ENCODE measurements at places on chromosomes 6 and 20.

GRCh38 chr6:155121699-155122098 is 126.6 kb downstream of the TIAM2 start:
- DNase-seq, result no peak

DNA sequence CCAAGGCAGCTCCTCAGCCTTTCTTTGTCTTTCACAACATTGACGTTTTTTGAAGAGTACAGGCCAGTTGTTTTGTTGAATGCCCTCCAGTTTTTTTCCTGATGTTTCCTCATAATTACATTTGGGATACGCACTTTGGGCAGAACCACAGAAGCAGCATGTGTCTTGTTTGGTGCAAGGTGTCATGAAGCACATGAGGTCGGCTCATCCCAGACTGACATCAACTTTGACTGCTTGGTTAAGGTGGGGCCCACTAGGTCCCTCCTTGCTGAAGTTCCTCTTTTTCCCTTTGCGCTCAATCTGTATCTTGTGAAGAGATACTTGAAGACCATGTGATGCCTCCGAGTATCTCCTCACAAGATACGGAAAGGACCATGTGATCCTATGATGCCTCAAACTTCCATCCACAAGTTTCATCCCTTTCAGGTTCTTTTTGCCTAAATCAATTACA is 10.5 kb downstream of the SNAI1 start:
- DNase-seq, result no peak

- DNase-seq, result no peak
Measured at GRCh38 chr6:14375930-14376329, 258.4 kb downstream of the CD83 start.

- DNase-seq, result no peak
Measured at GRCh38 chr6:139099984-139100383, 34.9 kb upstream of the HECA start.

DNA sequence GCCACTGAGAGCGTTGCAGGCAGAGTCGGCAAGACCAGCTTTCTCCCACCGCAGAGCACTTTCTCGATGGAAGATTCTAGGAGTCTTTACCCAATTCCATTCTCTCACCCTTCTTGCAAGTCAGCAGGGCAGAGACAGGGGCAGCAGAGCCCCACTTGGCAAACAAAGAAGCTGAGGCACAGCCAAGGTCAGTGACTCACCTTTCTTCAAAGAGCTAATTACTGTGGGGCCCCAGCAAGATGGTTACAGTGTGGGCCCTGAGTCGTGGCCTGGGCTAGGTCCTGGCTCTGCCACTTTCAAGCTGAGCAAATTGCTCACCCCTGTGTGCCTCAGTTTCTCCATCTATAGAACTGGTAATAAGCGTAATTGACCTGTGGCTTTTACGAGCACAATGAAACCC is 277.0 kb downstream of the PREX1 start:
- no peak for DNase-seq

- DNase-seq, result no peak
Measured at GRCh38 chr6:13461307-13461706, 26.1 kb downstream of the GFOD1 start.

DNA sequence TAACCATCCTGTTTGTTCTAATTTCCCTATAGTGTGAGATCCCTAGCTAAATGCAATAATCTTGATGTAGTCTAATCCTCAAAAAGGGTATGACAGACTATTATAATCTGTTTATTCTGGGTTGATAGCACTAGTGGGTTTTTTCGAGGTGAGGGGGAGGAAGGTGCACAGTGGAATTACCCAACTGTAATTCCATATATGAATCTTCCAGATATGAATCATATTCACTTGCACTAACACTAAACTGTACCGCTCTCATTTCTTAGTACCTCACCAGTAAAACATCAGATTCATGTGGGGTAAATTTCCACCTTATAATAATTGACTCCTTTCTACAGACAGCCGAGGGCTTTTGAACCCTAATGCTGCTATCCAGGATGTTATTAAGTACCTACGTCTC is 16.5 kb downstream of the NCOA7 start:
- no peak for DNase-seq

DNA sequence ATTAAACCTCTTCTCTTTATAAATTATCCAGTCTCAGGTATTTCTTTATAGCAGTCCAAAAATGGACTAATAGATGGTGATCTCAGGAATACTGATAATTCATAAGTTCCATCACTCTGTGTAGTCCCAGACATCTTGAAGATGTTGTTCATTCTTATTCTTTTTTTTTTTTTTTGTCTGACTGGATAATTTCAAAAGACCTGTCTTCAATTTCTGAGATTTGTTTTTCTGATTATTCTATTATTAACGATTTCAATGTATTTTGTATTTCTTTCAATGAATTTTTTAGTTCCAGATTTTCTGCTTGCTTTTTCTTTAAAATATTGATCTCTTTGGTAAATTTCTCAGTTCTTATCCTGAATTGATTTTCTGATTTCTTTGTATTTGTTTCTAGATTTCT is 29.7 kb upstream of the ZNF337 start:
- no peak for DNase-seq

Data from stimulated activated CD8-positive, alpha-beta memory T cell treated with anti-CD3 and anti-CD28 coated beads, Interleukin-15, amount 100 ng/mL, for 24 hours (primary cell).